ENCODE measurements at places on chromosomes 5 and 9.

GRCh38 chr5:132277971-132278853, 16.0 kb upstream of the SLC22A4 start:
- no peak for DNase-seq

DNA sequence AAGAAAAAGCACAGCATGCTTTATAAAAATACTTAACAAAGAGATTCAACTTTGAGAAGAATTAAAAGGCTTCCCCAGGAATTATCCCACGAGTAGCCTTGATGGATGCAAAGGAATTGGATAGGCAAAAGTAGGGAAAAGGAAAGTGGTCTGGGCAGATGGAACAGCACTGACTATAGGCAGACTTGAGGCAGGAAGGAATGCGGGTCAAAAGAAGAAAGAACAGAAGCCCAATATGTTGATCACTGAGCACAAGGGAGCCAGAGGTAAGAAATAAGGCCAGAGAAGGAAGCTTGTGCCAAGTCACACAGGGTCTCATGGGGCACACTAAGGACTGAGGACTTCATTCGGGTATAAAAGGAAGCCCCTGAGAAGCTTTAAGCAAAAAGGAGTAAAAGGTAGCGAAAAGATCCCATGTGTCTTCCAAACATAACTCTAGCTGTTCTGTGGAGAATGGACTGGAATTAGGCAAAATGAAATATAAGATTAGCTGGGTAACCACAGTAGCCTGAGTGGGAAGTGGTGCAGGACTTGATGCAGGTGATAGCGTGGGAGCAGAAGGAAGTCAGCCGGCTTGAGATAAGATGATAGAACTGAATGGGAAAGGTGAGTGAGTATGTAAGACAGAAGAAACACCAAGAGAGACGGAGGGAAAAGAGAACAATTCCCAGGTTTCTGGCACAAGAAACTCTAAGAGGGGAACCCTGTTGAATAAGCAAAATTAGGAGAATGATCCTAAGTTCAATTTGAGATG, 106.6 kb downstream of the DENND1A start:
- no peak for DNase-seq

DNA sequence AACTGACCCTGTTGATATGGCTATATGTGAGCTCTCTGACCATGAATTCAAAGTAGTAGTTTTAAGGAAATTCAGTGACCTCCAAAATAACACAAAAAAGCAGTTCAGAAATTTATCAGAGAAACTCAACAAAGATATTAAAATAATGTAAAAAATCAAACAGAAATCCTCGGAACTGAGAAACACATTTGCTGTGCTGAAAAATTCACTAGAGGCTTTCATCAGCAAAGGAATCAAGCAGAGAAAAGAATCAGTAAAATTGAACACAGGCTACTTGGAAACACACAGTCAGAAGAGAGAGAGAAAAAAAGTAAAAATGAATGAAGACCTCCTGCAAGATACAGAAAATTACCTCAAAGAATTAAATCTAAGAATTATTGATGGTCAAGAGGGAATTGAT, 417.2 kb downstream of the TMEM232 start:
- no peak for DNase-seq

DNA sequence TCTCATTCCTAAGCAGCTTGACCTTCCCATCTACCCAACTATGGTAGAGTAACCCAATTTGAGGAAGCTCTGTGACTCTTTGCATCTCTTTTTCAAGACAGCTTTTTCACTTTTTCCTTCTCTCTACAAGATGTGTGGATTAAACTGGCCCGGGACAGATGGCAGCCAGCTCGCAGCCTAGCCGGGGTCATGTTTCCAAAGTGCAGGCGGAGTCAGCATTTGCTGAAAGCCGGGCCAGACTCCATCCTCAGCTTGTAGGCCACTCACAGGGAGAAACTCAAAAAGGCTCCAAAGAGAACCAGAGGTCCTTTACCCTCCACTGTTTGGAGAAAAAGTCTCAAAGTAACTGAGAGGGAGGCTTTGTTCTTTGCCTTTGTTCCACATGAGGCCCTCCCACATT, 286.8 kb upstream of the PANK3 start:
- DNase-seq = no peak

DNA sequence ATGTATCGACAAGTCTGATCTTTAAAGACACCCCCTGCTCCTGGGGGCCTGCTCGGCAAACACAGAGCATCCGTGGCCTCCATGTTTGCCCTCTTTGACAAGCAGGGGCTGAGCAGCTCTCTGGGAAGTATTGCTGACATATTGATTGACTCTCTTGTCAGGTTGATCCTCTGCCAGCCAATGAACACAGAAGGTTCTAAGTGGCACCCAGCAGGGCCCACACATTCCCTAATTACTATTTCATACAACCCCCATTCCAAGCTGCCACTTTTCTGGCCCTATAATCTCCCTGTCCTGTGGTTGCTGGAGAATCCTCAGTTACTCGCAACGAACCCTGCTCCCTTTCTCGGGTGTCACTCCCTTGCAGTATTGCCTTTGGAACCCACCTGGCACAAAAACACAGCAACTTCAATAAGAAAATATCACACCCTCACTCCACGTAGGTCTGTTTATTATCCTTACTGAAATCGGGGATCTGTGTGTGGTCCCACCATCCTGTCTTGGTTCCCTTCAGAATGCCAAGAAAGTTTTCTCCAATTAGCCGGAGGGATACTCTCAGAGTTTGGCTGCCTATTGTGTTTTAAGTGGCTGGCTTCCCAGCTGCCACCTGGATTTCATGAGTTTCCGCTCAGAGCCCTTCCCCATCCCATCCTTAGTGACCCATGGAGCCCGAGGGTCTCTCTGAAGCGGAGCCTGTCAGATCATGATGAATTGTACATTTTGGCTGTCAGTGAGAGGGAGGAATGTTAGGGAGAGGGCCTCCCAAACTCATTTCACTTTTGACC, 249.0 kb upstream of the WWC1 start:
- DNase-seq = no peak

- DNase-seq = no peak
Observed at GRCh38 chr9:18747595-18747994, 273.6 kb downstream of the ADAMTSL1 start.

- no peak for DNase-seq
Observed at GRCh38 chr5:14183187-14183939, 40.2 kb downstream of the TRIO start.

DNA sequence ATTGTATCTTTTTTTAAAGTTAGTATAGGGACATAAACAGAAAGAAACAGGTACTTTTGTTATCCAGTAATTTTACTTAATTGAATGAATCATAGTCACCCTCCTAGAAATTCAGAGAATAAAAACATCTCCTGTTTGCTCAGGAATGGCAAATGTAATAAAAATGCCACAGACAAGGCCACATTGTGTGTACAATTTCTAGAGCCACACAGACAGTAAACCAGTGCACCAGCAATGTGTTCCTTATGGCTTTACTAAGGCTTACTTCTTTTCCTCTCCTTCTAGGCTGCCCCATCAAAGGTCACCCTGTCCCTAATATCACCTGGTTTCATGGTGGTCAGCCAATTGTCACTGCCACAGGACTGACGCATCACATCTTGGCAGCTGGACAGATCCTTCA, 145.5 kb downstream of the SAXO1 start:
- DNase-seq = no peak

DNA sequence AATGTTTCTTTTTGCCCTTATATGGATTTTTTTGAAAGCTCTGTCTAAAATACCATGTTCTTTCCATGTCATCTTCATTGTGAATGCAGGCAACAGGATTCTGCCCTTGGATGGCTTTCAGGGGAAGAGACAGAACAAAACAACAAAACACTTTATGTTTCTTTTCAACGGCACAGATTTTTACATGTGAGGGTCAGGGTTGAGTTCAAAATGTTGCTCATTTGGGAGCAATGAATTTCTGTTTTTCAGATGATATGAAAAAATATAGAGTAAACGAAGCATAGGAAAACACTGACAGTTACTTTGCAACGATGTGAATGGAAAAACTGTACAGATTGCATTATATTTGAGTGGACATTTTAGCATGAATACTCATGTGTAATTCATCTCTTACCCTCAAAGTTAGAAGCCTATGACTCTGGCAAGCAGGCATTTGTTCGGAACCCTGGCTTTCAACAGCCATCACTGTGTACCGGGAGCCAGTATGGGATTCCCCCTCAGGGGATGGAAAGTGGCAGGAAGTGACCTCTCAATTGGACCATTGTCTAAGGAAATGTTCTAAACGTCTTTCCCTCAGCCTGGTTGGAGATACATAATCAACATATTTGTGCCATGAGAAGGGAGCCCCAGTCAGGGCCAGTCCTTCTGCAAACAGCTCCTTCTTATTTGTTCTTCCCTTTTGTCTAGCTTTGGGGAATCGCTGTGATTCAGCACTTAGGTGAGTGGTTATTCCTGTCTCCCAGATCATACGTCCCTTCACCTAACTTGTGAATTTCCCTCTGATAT, 153.9 kb upstream of the MEF2C start:
- DNase-seq = no peak

DNA sequence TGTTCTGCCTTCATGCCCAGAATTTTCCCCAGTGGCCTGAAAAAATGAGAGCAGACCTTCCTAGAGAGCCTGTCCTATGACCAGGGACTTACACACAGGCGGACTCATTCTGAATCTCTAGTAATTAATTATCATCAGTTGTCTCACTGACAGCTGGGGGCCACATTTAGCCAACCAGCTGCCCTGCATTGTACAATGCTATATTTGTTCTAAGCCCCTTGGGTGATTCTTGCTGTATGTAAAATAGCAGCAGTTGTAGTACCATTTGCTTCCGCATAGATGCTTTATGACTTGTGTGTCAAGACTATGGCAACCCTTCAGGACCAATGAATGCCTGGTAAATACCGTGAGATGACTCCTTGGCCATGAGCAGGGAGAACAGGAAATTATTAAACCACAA, 415.4 kb upstream of the SEMA6A start:
- no peak for DNase-seq

DNA sequence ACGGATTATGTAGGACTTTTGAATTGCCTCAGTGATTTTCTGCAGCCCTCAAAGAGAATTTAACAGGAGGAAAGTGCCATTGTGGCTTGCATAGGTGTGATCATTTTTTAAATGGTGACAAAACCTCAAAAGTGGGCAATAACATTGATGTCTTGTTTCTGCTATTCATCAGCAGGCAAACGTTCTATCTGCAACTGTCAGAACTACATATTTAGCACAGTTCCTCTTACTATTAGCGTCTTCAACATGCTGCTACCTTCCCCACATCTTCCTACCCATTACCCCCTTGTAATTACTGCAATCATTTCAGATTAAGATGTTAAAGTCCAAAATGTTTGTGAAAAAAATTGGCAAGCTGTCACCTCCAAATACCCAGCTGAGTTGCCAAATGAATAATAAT, 254.6 kb downstream of the SMARCA2 start:
- no peak for DNase-seq

GRCh38 chr5:1282131-1282992, 12.5 kb downstream of the TERT start:
- DNase-seq = no peak

DNA sequence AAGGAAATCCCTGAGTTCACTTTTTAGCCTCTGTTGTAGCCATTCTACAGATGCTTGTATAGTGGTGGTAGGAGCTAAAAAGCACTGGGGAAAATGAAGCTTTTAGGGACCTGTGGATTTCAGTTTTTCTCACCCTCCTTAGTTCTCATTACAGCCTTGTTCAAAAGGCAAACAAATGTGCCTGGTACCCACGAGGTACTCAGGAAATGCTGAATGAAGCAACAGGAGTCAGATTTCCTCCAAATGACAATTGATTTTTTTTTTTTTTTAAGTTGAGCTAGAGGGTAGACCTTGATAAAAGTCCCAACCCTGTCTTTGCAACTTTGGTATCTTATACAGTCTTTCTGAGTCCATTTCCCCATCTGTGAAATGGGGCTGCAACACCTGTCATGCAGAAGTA, 21.3 kb upstream of the TMOD1 start:
- no peak for DNase-seq
